ENCODE measurements at places on chromosomes 16 and 17.

DNA sequence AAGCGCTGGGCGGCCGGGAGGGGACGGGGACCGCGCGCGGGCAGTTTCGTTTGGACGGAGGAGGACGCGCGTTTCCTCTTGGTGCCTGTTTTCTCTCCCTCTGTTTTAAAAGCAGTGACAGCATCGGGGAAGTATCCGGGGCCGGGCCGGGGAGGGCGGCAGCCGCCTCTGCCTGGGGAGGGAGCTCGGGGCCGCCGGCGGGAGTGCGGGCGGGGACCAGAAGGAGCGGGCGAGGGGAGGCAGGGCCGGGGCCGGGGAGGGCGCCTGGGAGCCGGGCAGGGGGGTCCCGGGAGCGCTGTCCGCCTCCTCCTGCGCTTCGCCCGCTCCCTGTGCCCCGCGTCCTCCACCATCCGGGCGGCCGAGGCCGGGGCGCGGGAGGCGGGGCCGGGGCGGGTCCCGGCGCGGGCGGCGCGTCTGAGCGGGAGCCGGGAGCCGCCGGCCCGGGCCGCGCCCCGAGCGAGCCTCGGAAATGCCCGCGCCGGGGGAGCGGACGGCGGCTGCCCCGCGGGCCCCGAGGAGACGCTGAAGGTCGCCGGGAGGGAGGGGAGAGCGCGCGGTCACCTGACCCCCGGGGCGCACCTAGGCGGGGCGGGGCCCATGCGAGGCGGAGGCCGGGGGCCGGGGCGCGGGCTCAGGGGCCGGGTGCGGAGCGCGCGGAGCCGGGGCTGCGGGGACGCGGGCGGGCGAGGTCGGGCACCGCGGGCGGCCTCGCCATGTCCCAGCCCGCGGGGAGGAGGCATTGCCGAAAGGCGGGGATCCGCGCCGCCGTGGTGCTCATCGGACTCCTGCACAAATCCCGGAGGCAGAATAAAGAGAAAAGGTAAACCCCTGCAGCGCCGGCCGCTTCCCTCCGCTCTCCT, 57.3 kb downstream of the RAP1GAP2 start:
- no peak for DNase-seq

GRCh38 chr17:17590141-17590751, 1.3 kb downstream of the PEMT start:
- no peak for DNase-seq

GRCh38 chr17:31251970-31252328, 45.1 kb downstream of the OMG start:
- DNase-seq, result no peak

- DNase-seq, result no peak
Observed at GRCh38 chr17:6589266-6589946, 33.1 kb upstream of the PITPNM3 start.

GRCh38 chr17:54451051-54451450, 449.6 kb upstream of the TOM1L1 start:
- no peak for DNase-seq

- DNase-seq, result no peak
Observed at GRCh38 chr17:40695874-40696472, 7.6 kb downstream of the KRT24 start.

DNA sequence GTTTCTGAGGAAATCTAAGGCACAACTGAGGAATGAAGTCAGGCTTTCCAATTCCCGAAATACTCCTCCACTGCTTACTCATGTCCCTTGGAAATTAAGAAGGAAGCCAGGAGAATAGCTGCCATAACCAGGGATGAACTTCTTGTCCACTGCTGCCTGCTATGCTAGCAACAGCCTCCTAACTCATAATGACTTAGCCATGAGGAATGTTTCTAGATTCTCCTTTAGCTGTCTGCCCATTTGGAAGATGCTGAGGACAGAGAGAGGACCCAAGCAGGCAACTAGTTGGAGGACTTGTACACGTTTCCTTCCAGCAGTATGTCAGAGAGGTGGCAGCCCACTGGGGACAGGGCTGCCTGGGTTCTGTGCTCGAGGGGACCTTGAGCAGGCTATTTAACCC, 939 bp upstream of the CCL2 start:
- no peak for DNase-seq

GRCh38 chr16:79874391-79874790, 273.9 kb upstream of the MAF start:
- DNase-seq, result no peak

Measured in activated naive CD4-positive, alpha-beta T cell (primary cell).